D341Med (cell line): ENCODE measurements at places on chromosomes 6 and 20.

- DNase-seq = no peak
These were observed 256 bp upstream of the OVOL2 start for GRCh38 chr20:18057994-18058349.

GRCh38 chr6:142696123-142697000 lies 248.6 kb downstream of the HIVEP2 start:
- no peak for DNase-seq

DNA sequence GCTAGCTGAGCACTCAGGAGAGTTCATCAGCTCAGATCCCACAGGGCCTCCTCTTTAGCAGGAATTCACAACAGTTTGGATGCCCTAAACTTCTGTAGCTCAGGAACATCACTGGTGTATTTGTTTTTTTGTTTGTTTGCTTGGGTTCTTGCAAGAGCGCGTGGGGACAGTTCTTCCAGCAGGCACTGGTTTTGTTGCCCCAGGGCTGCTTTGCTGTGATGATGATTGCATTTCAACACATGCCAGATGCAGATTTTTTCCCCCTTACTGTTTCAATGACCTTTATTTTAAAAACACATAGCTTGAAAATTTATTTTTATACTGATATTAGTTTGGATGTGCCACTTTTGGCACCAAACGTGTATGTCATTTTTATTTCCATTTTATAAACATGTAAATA lies 77.1 kb downstream of the DHX35 start:
- DNase-seq = no peak

DNA sequence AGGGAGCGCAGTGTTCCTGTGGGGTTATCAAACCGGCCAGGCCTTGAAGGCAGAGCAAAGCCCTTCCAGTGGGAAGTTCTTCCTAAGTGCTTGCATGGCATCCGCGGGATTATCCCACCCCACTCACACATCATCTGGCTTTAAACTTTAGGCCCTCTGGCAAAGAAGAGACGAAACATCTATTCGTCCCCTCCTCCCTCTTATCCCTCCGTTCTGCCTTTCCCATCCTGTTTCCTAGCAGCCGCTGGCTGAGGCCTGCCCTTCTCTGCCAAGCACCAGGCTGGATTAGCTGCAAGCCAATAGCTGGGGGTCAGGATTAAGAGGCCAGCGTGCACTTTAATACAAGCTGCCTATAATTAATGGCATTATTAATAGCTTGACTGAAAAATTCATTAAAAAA lies 621.0 kb downstream of the PKHD1 start:
- DNase-seq = peak; percentile 75

DNA sequence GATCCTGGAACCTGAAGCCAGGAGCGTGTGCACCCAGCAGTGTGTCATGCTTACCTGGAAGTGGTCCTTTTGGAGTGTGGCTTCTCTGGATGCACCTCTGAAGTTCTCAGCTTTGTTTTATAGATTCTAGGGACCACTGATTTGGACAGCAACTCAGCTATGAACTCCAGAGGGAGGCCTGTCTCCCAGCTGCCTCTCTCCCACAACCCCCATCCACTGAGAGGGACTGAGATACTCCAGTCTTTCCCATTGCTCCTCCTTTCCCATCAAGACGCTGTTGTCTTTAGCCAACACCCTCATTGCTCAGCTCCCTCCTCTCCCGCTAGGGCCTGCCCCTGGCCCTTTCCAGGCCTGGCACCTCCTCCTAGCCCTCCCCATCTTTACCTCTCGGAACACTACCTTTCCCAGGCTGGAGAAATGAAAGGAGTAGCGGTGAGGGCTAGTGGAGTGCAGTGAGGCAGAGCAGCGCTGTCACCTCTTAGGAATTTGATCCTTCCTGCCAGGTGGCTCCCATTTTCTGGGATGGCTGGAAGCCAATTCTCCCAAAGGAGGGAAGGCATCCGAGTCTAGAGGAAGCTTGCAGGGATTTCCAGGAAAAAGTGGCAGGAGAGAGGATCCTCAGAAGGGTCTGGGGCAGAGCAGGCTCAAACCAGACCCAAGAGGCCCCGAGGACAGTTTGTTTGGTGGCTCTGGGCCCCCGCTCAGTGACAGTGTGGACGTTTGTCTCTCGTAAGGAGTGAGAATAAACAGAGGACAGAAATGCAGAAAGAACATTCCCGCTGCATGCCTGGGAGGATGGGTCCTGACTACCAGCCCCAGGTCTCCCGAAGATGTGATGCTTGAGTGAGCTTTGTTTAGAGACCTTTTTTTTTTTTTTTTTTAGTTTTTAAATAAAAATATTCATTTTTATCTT lies at the start of gene LRRN4:
Gene LRRN4 (minus strand): TSS at position 285 of the 913 bp plus-strand sequence. CDS start 1,261 bp downstream, outside the sequence.
- no peak for DNase-seq

DNA sequence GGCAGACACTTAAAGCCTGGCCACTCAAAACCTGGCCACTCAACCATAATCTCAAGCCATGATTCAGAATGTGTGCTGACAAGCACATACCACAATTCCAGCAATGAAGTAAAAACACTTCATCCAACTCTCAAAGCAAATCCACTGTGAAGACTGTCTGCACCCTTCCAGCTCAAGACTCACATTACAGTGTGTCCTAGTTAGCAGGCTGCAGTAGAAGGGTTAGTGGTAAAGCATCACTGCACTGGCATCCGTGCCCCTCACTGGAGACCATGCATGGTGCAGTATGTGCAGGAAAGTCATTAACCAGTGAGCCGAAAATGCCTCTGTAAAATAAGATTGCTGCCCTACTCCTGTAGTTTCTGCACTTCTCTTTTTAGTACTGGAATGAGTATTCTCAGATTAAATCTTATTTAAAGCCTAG lies 43.4 kb downstream of the SLC23A2 start:
- DNase-seq = no peak

- no peak for DNase-seq
These were observed 69.0 kb upstream of the CNKSR3 start for GRCh38 chr6:154579485-154579884.

GRCh38 chr6:39850736-39851297 lies 58.6 kb downstream of the DAAM2 start:
- DNase-seq = no peak

DNA sequence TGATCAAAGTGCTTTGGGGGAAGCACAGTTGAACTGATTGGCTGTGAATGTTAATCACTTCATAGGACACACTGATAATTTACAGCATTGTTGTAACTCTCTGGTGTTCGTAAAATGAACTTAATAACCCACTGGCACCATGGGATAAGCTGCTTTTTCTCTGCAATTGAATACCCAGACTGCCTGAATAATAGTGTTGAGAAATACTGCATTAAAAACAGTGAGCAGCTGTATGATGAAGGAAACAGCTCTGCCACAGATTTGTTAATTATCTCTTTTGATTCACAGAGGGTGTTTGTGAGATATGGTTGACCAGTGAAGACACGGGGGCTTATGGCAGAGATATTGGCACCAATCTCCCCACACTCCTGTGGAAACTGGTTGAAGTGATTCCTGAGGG lies 420.9 kb downstream of the CDKAL1 start:
- DNase-seq = peak; percentile 38

- DNase-seq = no peak
These were observed 105.7 kb downstream of the SMOC2 start for GRCh38 chr6:168546730-168547129.

- no peak for DNase-seq
These were observed 30.3 kb upstream of the GCM1 start for GRCh38 chr6:53178837-53179432.

DNA sequence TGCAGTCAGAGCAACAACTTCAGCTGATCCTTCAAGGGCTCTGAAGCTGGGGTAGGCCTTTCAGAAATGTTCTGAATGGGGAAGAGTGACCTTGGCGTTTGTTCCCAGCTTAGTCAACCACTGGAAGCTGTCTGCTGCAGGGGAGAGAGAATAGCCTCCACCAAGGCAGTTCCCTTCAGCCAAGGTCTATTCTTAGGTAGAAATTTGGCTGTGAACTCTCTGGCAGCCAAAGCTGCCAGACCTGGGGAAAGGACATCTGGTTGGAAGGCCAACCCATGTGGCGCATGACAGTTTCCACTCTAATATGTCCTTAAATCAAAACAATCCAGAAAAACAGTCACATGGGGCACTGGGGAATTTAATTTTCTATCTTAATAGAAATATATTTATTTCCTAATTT lies 60.1 kb downstream of the FBXO5 start:
- no peak for DNase-seq

DNA sequence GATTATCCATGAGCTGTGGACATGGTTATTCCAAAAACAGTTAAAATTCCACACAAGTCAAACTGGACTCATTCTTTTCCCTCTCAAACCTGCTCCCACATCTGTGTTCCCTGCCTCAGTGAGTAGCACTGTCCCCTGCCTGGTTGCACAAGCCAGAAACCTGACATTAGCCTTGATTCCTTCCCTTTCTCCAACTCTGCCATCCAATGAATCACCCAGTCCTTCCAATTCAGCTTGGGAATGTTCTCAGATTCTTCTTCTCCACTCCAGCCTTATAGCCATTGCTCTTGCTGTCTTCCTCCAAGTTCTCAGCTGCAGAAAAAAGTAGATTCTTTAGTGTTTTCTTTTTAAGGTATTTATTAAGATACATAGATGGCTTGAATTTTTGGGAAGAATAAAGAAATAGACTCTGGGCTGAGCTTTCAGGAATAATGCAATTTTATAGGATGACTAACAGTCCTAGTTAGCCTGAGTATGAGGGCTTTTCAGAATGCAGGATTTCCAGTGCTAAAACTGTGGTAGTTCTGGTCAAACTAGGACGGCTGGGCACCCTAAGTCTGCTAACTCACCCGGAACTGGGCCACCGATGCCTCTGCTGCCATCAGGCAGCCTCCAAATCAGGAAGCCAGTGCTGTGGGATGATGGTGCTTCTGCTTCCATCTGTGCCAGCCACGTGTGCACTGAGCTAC lies 18.2 kb upstream of the SASH1 start:
- DNase-seq = no peak

- DNase-seq = peak; percentile 87
These were observed 1.3 kb downstream of the HMGA1 start for GRCh38 chr6:34237722-34238584.

GRCh38 chr20:2104236-2104635 lies 2.6 kb downstream of the STK35 start:
- no peak for DNase-seq

GRCh38 chr6:9085054-9085708 lies 649.8 kb upstream of the SLC35B3 start:
- no peak for DNase-seq

DNA sequence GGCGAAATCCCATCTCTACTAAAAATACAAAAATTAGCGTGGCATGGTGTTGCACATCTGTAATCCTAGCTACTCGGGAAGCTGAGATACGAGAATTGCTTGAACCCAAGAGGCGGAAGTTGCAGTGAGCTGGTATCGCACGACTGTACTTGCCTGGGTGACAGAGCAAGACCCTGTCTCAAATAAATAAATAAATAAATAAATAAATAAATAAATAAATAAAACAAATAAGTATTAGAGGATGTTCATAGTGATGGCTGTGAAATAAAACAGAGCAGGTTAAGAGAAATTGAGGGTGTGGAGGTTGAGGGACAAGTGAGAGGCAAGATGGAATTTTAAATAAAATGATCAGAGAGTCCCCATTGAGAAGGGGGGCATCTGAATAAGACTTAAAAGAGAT lies 124.7 kb upstream of the DST start:
- no peak for DNase-seq

- no peak for DNase-seq
These were observed 25.5 kb upstream of the DST start for GRCh38 chr6:56668158-56668557.

GRCh38 chr6:56840467-56841380 lies 114.2 kb upstream of the BEND6 start:
- no peak for DNase-seq

DNA sequence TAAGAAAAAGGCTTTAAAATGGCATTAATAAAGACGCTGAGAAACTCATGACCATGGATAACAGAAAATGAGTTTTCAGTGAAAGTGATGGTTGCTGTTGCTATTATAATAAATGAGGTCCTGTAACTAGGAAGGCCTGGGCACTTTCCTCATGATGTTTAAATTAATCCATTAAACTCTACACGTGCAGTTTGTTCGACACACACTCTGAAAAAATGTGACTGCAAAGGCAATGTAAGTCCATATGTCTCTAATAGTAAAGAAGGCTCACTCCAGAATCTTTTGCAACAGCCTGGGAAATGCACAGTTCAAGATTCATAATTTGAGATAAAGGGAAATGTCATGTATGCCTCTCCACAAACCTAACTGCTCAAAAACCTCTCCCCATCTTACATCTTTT lies 153.4 kb downstream of the COL12A1 start:
- DNase-seq = no peak

DNA sequence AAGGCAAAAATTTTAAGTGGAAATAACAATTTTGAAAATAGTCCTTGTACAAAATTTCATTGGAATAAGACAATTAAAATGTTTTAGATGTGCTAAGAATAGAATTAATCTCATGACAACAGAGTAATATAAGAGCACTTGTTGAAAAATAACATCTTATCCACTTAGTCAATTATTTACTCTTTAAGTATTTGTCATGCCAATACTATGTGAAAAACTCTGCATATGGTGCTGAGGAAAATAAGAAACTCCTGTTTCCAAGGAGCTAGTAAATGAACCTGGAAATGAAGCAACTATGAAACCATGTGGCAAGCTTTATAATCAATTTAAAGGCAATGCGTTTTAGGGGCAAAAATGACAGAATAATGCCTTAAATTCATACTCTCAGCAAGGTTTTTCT lies 42.7 kb upstream of the HCRTR2 start:
- no peak for DNase-seq

DNA sequence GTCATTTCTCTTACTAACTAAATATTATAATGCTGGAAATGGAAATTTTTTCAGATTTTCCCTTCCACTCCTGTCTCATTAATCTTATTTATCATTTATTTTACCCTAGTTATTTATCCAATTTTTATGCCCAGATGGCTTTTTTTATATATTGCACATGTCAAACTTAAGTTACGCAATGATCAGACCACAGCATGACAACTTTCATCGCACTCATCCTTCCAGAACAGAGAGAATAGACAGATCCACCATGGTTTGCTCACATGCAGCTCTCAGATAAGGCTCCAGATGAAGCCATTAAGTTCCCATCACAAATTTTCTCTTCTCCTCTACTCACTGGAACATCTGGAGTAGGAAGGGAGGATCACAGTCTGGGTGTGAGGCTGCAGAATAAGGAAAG lies 48.7 kb downstream of the MAP7 start:
- DNase-seq = no peak
